ENCODE measurements at places on chromosomes 4 and X.

- no peak for DNase-seq
Observed at GRCh38 chr4:147837435-147837834, 105.5 kb downstream of the ARHGAP10 start.

- no peak for DNase-seq
Observed at GRCh38 chr4:143025081-143025704, 159.5 kb upstream of the USP38 start.

DNA sequence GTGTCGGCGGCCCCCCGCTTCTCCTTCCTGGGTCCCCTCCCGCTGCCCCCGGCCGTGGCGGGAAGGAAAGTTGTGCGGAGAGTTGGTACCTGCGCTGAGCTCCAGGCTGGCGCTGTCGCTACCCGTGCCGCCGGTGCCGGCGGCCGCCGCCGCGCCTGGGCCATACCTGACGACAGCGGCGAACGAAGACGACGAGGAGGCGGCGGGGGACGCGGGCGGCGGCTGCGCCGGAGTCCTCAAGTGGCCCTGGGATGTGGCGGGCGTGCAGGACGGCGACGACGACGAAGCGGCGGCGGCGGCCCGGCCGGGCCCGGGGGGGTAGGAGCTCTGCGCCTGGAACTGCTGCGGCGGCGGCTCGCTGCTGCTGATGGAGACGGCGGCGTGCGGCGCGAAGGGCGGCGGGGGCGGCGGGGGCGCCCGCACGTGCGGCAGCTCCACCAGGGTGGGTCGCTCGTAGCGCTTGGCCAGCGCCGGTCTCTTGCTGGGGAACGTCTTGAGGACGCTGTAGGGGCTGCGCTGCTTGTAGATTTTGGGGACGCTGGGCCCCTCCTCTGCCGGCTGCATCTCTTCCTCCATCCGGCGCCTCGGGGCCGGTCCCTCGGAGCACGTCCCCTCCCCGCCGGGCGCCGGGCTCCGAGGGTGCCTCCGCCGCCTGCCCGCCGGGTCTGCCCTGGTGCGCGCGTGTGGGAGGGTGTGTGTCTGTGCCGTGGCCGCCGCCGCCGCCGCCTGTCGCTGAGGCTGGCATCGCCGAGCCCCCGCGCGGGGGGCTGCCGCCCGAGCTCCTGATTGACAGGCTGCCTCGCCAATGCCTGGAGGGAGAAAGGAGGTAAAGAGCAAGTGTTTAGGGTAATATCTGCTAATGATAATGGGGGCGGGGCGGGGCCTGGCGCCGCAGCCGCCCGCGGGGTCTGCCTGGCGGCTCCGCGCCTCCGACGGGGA is 618 bp downstream of the BEND4 start:
- DNase-seq: peak; percentile 6

DNA sequence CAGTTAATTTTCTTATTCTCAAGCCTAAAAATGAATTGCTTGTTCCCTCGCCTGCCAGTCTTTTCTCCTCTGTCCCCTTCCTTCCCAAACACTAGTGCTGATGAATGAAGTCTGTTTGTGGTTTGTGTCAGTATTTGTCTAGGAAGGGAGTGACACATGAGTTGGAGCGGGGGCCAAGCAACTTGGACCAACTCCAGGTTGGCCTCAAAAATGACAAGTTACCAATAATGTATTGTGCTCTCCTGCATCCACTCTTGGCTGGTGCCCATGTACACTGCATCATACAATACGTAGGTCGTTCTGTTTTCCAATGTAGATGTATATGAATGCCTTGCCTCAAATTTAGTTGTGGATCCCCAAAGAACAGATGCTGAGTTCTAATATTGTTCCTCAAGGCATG is 223.0 kb upstream of the GPC4 start:
- DNase-seq: no peak

GRCh38 chrX:114332766-114333165 is 251.1 kb upstream of the HTR2C start:
- DNase-seq: no peak

GRCh38 chrX:77731821-77732419 is 54.1 kb downstream of the ATRX start:
- no peak for DNase-seq

DNA sequence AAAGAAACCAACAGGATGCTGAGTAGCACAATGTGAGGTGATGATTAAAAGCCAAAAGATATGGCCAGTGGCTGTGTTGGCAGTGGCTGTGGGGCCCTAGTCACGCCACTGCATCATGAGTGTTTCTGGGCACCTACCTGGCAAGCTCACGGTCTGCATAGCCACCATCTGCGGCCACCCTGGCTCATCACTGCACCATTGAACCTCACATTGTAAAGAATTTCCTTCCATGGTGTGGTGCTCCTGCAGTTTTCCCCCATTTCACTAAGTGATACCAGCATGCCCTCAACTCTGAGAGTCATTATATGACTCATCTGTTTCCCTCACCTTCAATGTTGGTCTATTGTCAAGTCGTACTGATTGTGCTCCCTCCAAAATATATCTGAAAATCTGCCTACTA is 45.5 kb upstream of the CLNK start:
- no peak for DNase-seq

DNA sequence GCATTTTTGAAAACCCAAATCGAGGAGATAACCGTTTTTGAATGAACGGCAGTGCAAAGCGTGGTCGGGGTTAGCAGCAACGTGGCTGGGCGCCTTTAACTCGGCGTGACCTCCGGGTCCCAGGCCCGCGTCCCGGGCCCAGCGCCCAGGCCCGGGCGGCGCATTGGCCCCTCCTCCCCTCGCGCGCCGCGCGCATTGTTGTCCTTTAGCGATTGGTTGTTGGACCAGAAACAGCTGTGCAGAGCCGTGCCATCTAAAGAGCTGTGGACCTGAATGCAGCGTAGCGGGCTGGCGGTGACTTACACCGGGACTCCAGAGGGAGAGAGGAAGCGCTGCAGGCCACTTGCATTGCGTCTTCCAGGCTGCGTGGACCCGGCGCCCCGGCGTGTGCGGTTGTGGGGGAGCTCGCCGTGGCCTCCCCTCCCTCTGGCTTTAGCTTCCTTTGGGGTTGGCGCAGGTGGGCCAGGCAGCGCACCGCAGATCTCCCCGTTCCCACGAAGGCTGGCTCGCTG is at the start of gene STOX2:
Gene STOX2 (plus strand): TSS at position 227 of the 512 bp plus-strand sequence. CDS start 1,484 bp downstream, outside the sequence.
- DNase-seq: peak; percentile 8

DNA sequence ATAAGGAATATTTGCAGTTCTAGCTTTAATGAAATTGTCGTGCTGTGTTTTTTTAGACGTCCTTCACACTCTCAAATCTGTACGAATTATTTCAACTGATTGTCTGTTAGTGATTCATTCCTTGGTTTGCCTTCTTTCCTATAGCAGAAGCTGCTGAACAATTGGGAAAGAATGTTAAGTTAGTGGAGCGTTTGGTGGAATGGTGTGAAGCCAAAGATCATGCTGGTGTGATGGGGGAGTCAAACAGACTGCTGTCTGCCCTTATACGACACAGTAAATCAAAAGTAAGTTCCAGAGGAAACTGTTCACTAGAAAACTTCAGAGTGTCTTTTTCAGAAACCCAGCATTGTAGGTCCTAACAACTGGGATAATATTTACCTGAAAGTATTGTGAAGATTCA is 159.9 kb downstream of the RAP1GDS1 start:
- DNase-seq: no peak

- no peak for DNase-seq
Observed at GRCh38 chrX:109352066-109352588, 129.8 kb downstream of the GUCY2F start.

DNA sequence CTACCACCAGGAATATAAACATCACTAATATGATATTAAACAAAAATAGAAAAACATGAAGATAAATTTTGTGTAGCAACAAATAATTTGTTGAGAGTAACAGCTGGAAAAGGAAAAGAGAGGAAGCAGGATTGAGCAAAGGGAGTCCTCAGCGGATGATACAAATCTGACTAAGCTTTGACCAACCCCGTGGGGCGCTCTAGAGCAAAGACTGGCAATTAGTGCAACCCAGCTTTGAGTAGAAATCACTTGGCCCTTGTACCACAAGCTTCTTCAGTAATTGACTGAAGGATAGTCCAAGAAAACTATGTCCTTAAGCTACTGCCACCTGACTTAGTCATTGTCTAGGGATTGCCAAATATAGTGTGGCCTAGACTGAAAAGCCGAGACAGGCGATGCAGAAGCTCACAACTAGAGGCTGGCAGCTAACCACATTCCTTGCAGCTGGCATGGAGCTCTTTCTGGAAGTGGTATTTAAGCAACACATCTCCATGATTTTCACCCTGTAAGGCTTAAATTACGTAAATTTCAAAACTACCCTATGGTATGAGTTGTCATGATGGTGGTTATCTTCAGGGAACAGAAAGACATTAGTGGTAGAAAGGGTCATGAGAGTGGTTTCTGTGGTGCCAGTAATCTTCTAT is 396.0 kb downstream of the PDGFC start:
- no peak for DNase-seq

- no peak for DNase-seq
Observed at GRCh38 chr4:24054910-24055309, 165.1 kb upstream of the PPARGC1A start.

DNA sequence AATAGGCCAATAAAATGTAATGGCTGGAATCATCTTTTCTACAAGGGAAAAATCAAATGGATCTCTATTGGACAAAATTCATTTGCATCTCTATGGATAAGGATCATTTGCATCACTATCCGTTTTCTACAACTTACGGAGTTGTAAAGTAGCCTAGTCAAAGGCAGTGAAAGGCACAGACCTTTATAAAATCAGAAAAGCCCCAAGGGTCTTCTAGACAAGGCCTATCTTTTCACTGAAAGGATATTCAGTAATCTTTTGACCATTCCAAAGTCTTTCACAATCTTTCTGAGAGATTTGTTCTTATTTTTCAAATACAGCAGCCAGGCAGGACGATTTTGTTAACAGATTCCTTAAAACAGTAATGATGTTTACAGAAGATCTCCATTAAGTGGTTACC is 119.5 kb upstream of the JADE1 start:
- no peak for DNase-seq

DNA sequence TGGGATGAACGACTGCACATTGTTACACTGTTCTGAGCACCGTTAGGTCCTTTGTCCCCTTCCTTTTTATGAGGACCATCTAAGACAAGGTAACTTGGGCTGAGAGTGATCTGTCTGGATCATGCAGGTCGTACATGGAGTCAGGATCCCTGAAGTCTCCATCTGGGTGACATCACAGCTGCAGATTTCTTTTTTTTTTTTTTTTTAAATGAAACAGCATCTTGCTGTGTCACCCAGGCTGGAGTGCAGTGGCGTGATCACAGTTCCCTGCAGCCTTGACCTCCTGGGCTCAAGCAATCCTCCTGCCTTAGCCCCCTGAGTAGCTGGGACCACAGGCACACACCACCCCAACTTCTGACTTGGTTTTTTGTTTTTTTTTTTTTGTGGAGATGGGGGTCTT is 16.5 kb downstream of the SHROOM2 start:
- DNase-seq: no peak

GRCh38 chr4:54414545-54414944 is 185.5 kb downstream of the PDGFRA start:
- DNase-seq: no peak

GRCh38 chrX:97398030-97398551 is 514.4 kb downstream of the RPA4 start:
- DNase-seq: no peak

Measured in activated CD4-positive, alpha-beta T cell treated with anti-CD3 and anti-CD28 coated beads, Interleukin-2, amount 10 ng/mL, durations not matched to agents 7 days and 5 days (primary cell).